ENCODE measurements at places on chromosomes 2 and 18.

- no peak for DNase-seq
Observed at GRCh38 chr18:56988022-56988421, 158.9 kb upstream of the BOD1L2 start.

- no peak for DNase-seq
Observed at GRCh38 chr2:105176429-105176828, 65.1 kb upstream of the GPR45 start.

- DNase-seq = no peak
Observed at GRCh38 chr2:40341198-40341597, 110.7 kb downstream of the SLC8A1 start.

GRCh38 chr18:1246827-1247226 is 342.2 kb downstream of the ADCYAP1 start:
- DNase-seq = no peak

DNA sequence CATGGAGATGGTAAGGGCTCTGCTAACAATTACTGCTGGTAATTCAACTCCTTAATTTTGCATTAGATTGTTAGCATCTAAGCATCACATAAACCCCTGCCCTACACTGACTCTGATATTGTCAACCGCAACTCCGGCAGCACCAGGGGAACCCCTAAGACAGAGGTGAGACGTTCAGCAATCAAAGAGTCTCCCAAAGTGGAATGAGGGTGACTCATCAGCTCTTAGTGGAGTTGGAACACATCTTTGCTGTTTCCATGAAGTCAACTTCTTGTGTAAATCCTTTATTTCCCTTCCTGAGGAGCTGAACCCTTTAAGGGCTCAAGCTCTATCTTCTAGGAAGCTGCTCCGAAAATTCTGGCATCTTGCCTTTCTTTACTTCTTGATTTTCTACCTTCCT is 52.1 kb downstream of the ABCG8 start:
- DNase-seq = no peak

GRCh38 chr2:206886696-206887095 is 52.6 kb upstream of the CPO start:
- no peak for DNase-seq

DNA sequence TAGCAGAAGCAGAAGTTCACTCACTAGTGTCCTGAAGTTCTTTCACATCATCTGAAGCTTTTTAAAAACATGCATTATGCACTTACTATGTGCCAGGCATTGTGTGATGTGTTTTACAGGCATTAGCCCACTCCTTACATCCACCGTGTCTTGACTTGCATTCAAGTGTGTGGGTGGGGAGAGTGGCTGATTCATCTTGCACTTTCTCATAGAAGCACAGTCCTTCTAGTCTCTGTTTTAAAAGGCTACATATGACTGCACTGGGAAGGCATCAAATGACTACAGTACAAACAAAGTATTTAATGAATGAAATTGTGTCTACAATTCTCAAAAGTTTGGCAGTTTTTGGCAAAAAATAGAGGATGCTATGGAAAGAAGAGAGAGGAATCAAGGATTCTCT is 21.6 kb upstream of the DSC3 start:
- no peak for DNase-seq

DNA sequence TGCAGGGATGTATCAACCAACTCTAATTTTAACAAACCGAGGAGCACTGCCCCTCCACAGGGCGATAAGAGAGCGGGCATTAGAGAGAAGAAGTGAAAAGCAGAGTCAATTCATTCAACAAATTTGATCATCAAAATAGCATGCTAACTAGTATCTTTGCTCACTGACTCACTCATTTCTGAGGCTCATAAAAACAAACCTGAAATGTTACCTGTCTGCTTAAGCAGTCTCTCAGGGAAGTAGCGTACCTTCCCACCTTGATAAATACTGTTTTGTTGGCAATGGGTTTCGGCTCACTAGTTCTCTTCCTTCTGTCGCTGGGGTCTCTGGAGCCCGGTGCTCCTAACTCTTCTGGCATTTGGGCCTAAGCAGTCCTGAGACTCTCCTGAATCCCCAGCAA is 248.8 kb downstream of the IRS1 start:
- DNase-seq = no peak

DNA sequence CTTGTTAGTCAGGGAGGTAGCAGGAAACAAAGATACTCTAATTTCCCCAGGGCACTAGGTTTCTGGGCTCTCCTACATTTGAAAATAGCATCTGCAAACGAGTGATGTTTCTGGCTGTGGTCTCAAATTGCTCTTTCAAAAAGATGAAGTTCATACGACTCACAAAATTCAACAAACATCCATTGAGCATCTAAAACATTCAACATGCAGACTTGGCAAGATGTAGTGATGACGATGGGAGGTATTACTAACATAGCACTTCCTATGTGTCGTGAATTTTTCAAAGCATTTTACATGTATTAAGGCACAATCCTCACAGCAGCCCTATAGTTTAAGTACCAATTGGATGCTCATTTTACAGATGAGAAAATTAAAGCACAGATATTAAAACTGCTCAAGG is 5.2 kb downstream of the CCBE1 start:
- DNase-seq = no peak

DNA sequence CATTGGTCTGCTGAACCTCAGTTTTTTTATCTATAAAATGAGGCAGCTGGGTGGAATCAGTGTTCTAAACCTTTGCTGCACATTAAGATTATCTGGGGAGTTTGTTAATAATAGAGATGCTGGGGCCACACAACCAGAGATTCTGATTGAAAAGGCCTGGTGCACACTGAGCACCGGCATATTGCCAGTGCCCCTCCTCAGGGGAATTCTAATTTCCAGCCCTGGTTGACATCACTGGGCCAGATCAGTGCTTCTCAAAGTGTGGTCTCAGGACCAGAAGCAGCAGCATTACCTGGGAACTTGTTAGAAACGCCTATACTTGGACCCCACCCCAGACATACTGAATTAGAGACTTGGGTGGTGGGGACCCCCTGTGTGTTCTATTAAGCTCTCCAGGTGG is 112.5 kb downstream of the SETBP1 start:
- no peak for DNase-seq

GRCh38 chr2:84889332-84889731 is 8.4 kb upstream of the TRABD2A start:
- DNase-seq = no peak

DNA sequence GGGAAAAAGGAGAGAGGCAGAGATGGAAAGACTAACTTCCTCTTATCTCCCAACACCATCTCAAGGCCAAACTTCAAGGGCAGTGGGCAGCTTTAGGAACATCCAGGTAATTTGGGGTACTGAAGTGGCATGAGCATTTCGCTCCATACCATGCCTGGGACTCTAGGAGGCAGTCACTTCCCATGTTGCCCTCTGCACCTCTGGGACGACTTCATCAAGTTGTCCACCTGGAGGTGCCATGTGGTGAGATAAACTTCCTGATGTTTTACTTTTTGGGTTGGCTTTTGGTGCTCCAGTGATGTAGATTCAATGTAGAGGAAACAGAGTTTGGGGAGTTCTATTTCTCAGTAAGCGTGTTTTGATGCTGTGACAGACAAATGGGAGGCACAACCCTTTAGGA is 56.3 kb upstream of the UPP2 start:
- no peak for DNase-seq

GRCh38 chr18:79056827-79057367 is 12.3 kb upstream of the ATP9B start:
- no peak for DNase-seq

GRCh38 chr2:183416753-183417152 is 292.5 kb downstream of the NUP35 start:
- DNase-seq = no peak

GRCh38 chr18:8469544-8470130 is 139.6 kb upstream of the RAB12 start:
- DNase-seq = no peak

- no peak for DNase-seq
Observed at GRCh38 chr2:120871016-120871635, 135.5 kb downstream of the GLI2 start.
